ENCODE measurements at places on chromosomes 4 and X. TPM values are rescaled to one million over a fixed set of nuclear protein-coding genes. Genes with fewer than 3 reads are reported as not detected.

GRCh38 chr4:87659247-87659931 is 9.3 kb downstream of the DMP1 start:
- peaks cover 27% of the 10 kb centered on the region for H3K27me3 ChIP-seq
- H3K4me3 ChIP-seq: no peak overlapping the region
- no peaks in the 10 kb centered on the region for H3K36me3 ChIP-seq
- DNase-seq: no peak
- no peaks in the 10 kb centered on the region for H3K4me1 ChIP-seq

GRCh38 chr4:77347351-77347966 is 190.5 kb downstream of the CCNG2 start:
- H3K36me3 ChIP-seq: peaks cover 2% of the 10 kb centered on the region
- H3K27ac ChIP-seq: no peak overlapping the region
- peaks cover 11% of the 10 kb centered on the region for H3K27me3 ChIP-seq

GRCh38 chr4:144716778-144717177 is 70.8 kb downstream of the HHIP start:
- H3K36me3 ChIP-seq: no peaks in the 10 kb centered on the region
- H3K27me3 ChIP-seq: no peaks in the 10 kb centered on the region
- no peak overlapping the region for H3K27ac ChIP-seq
- H3K4me1 ChIP-seq: no peaks in the 10 kb centered on the region
- H3K4me3 ChIP-seq: no peak overlapping the region
- no peak for DNase-seq

- no peak overlapping the region for H3K27ac ChIP-seq
- H3K27me3 ChIP-seq: no peaks in the 10 kb centered on the region
- peaks cover 19% of the 10 kb centered on the region for H3K4me1 ChIP-seq
- DNase-seq: no peak
- no peak overlapping the region for H3K4me3 ChIP-seq
These were observed 22.8 kb downstream of the FBXW7 start for GRCh38 chr4:152513078-152513477.

GRCh38 chr4:118280501-118281218 is 72.1 kb downstream of the PRSS12 start:
- H3K27ac ChIP-seq: peak overlapping the region; percentile 62
- peaks cover 39% of the 10 kb centered on the region for H3K4me1 ChIP-seq
- no peak for DNase-seq
- H3K4me3 ChIP-seq: peak overlapping the region; percentile 63
- no peaks in the 10 kb centered on the region for H3K27me3 ChIP-seq
- H3K36me3 ChIP-seq: peaks cover 15% of the 10 kb centered on the region

GRCh38 chr4:159464302-159464701 is 361.4 kb downstream of the RAPGEF2 start:
- DNase-seq: no peak
- H3K36me3 ChIP-seq: peaks cover 2% of the 10 kb centered on the region
- H3K27ac ChIP-seq: no peak overlapping the region
- no peak overlapping the region for H3K4me3 ChIP-seq
- no peaks in the 10 kb centered on the region for H3K4me1 ChIP-seq

- H3K27ac ChIP-seq: no peak overlapping the region
- H3K4me3 ChIP-seq: no peak overlapping the region
- H3K36me3 ChIP-seq: no peaks in the 10 kb centered on the region
- H3K4me1 ChIP-seq: peaks cover 5% of the 10 kb centered on the region
- DNase-seq: no peak
- no peaks in the 10 kb centered on the region for H3K27me3 ChIP-seq
These were observed 341.5 kb downstream of the BCOR start for GRCh38 chrX:39756086-39756883.

- H3K36me3 ChIP-seq: peaks cover 2% of the 10 kb centered on the region
- no peak for DNase-seq
- H3K4me3 ChIP-seq: no peak overlapping the region
- no peaks in the 10 kb centered on the region for H3K27me3 ChIP-seq
- no peaks in the 10 kb centered on the region for H3K4me1 ChIP-seq
These were observed 13.3 kb downstream of the TLR10 start for GRCh38 chr4:38769441-38769840.

DNA sequence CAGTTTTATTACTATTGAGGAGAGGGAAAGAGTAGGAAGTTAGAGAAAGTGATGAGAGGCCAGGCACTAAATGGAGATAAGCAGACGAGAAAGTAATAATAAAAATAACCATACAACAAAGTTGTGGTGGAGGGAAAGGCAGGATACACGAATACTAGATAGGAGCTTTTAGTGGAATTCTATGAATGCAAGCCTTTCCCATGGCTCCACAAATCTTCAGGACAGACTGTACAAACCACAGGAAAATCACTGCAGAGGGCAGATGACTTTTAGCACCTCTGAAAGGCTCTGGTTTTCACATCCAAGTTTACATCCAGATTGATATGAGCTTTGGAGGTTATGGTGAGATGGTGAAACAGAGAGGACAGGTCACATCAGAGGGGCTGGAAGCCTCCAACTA is 41.5 kb downstream of the TNIP3 start:
- H3K27ac ChIP-seq: no peak overlapping the region
- H3K36me3 ChIP-seq: no peaks in the 10 kb centered on the region
- DNase-seq: no peak

Gene EPGN
- not detected for total RNA-seq

DNA sequence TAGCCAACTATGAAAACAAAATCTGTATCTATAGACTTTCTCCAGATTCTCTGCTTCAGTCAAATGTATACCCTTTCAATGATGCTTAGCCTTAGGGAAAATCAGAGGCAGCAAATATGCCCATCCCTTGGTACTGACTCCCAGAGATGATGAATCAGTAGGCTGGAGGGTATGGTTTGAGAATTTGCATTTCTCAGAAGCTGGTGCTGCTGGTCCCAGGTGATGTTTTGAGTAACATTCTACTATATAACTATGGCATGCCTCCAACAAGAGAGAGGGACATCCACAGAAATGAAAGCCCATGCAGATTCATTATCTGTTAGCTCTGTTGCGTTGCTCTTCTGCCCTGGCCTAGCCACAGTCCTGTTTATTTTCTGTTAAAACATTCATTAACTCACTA is 13.6 kb downstream of the TNIP3 start:
- no peak for DNase-seq
- H3K27ac ChIP-seq: no peak overlapping the region
- H3K4me3 ChIP-seq: no peak overlapping the region
- no peaks in the 10 kb centered on the region for H3K36me3 ChIP-seq

DNA sequence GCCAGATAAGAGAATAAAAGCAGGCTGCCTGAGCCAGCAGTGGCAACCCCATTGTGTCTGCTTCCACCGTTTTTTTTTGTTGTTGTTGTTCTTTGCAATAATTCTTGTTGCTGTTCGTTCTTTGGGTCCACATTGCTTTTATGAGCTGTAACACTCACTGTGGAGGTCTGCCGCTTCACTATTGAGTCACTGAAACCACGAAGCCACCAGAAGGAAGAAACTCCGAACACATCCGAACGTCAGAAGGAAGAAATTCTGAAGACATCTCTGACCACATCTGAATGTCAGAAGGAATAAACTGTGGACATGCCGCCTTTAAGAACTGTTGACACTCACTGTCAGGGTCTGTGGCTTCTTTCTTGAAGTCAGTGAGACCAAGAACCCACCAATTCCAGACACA is 110.5 kb downstream of the PCDH18 start:
- H3K27me3 ChIP-seq: no peaks in the 10 kb centered on the region
- no peak for DNase-seq
- H3K36me3 ChIP-seq: no peaks in the 10 kb centered on the region
- H3K4me1 ChIP-seq: no peaks in the 10 kb centered on the region
- H3K27ac ChIP-seq: no peak overlapping the region

Gene TMEM150C
- total RNA-seq: 0.37 TPM

DNA sequence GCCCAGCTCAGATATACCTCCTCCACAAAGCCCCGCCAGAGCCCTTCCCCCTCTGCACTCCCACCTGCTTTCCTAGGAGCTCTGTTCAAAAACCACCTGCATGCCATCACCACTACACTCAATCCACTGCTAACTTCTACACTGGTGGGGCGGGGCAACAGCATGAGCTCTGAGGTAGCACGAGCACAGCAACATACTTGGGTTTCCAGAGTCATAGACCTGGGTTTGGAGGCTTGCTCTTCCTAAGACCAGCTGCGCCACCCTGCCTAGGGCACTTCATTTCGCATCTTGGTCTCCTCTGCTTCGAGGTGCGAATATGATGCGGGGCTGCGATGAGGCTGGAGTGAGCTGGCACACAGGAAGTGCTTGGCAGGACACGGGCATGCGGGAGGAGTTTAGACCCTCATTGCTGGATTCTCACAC is 3.6 kb downstream of the SASH3 start:
- H3K4me3 ChIP-seq: peak overlapping the region; percentile 98
- no peak for DNase-seq
- H3K36me3 ChIP-seq: peaks cover 8% of the 10 kb centered on the region
- H3K4me1 ChIP-seq: peaks cover 42% of the 10 kb centered on the region

Gene TMSB15A
- total RNA-seq: not detected

DNA sequence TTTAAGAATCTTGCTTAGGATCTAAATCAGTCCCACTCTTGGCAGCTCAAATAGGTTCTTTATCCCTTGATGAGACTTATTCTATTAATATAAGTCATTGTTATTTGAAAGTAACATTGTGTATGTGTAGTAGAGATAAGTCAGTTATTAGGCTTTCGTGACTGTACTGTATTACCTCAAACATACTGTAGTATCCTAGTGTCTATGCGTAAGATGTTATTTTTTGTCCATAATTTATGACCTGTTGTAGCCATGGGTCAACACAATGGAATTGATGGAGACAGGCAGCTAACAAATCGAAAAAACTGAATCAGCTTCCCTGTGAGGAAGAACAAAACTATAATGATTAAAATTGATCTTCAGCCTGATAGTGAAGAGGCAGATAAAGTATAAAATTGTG is 41.8 kb downstream of the CLCN3 start:
- H3K27me3 ChIP-seq: no peaks in the 10 kb centered on the region
- peaks cover 21% of the 10 kb centered on the region for H3K4me1 ChIP-seq
- no peaks in the 10 kb centered on the region for H3K36me3 ChIP-seq
- H3K27ac ChIP-seq: peak overlapping the region; percentile 51
- DNase-seq: no peak

DNA sequence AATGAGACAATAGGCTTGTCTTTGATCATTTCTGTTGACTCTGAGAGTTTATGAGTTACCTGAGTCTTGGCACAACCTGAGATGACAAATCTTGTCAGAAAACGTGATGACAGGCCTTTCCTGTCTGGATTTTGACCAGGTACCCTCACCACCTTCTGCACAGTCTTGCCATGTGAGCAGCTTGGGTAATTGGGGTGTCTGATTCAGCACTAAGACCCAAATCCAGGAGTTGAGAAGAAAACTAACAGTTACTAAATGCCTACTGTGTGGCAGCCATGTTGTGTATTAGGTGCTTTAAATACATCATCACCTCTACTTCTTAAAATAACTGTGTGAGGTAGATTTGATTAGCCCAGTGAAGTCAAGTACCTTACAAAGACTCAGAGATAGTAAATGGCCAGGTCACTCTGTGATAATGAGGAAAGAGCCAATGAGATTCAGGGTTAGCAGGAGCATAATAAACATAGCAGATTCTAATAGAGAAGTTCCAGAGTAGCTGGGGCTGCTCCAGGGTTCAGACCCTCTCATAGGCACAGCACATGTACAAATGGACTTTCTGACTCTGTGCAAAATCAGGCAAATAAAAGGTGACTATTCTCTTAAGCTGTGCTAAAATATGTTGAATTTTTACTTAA is 2.8 kb downstream of the EREG start:
- H3K27me3 ChIP-seq: peaks cover 63% of the 10 kb centered on the region
- H3K4me1 ChIP-seq: peaks cover 17% of the 10 kb centered on the region
- no peaks in the 10 kb centered on the region for H3K36me3 ChIP-seq

DNA sequence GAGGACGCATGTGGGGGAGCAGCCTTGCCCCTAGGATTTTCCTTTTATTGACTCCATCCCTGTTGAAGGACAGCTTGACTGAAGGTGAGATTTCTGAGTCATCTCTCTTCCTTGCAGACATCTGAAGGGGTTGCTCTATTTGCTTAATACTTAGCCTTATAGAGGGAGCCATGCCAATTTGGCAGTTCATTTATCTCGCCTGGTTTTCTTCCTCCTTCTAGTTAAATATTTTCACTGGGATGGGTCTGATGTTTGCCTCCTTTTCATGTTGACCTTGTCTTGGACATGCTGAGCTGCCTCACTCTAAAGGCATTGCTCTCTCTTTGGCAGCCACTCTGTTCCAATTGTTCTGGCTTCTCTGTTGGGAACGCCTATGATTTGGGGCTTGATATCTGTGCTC is 151.0 kb upstream of the PSAPL1 start:
- peaks cover 15% of the 10 kb centered on the region for H3K27me3 ChIP-seq
- H3K4me3 ChIP-seq: no peak overlapping the region
- no peaks in the 10 kb centered on the region for H3K4me1 ChIP-seq
- H3K27ac ChIP-seq: no peak overlapping the region
- no peak for DNase-seq
- H3K36me3 ChIP-seq: no peaks in the 10 kb centered on the region

Gene GLOD5
- not detected for total RNA-seq
